ENCODE measurements at places on chromosomes 1 and 21.

GRCh38 chr21:36693489-36694030 lies 5.4 kb upstream of the SIM2 start:
- no peak for DNase-seq

GRCh38 chr1:226611301-226611700 lies 62.7 kb downstream of the STUM start:
- DNase-seq: no peak

- DNase-seq: no peak
Observed at GRCh38 chr1:214801191-214801590, 198.2 kb downstream of the CENPF start.

DNA sequence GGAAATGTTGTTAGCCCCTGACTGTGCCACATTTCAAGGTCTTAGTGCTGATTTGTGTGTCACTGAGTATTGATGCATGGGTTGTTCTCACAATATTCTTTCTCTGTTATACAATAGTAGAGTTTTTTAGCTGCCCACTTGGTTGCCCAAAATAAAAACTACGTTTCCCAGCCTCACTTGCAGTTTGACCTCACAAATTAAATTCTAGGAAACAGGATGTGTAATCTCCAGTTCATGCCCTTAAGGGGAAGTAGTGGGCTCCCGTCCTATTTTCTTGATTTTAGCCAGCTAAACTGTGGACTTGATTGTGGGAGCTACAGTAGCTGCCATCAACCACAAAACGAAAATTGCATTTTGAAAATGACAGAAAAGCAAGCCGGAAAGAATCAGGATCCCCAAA lies 27.3 kb upstream of the LAMC1 start:
- no peak for DNase-seq

DNA sequence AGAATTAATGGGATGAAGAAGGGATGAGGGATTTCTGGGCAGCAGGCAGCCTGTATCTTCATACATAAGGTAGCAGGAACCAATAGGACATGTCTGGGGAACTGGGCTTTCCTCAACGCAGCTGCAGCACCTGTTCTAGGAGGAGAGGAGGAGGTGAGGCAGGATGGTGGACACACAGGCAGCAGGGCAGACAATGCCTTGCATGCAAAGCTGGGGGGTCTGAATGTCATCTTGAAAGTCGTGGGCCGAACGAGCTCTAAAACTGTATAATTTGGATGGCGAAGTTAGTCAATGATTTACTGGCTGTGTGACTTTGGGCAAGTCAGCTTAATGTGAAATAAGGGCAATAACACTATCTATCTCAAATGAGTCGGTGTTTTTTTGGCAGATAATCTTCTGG lies 124.4 kb downstream of the BEND5 start:
- no peak for DNase-seq

- no peak for DNase-seq
Observed at GRCh38 chr21:44453120-44453519, 2.2 kb upstream of the LRRC3 start.

GRCh38 chr1:9165396-9165795 lies 36.5 kb upstream of the GPR157 start:
- DNase-seq: no peak

GRCh38 chr21:39005502-39005787 lies 177.8 kb downstream of the PSMG1 start:
- DNase-seq: no peak

DNA sequence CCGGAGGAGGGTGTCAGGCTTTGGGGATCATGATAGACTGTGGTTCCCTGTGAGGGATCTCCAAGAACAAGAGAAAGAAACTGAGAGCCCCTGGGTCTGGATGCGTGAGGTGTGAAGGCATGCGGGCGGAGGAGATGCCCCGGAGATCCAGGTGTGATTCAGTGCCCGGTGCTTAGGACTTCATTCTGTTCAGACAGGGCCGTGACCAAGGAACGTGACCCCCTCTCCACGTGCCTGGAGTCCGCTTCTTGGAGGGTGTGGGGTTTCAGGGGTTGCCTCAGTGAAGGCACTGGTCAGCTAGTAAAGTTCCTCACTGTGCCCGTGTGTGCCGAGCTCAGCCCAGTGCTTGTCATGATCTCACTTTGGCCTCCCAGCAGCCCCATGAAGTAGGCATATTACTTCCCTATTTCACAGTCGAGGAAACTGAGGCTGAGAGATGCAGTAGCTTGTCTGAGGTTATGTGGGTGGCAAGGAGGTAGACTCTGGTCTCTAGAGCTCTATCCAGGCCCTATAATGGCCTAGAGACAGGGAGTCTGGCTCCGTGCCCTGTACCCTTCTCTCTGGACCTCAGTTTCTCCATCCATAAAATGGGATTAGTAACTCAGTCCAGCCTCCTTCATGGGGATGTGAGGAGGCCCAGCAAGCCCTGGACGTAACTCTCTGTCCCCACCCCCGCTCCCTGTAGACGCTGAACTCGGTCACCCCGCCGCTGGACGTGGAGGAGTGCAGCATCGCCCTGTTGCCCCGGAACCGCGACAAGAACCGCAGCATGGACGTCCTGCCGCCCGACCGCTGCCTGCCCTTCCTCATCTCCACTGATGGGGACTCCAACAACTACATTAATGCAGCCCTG lies 81.0 kb downstream of the PTPRU start:
- DNase-seq: no peak

DNA sequence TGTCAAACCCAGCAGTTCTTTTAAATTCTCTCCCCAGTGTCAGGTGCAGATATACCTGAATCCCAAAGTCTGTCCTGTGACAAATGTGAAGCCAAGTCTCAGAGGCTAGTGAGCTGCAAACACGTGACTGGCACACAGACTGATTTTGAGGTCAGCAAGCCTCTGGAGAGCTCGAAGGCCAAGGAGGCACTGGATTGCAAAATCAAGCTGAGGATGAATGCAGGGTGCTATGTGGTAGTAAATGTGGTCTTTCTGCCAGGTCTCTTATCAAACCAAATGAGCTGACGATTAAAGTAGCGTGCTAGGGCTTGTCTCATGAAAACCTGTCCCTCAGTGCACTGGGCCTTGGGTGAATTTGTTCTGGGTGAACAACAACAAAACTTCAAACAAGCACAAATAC lies 20.6 kb downstream of the GPR3 start:
- DNase-seq: no peak

DNA sequence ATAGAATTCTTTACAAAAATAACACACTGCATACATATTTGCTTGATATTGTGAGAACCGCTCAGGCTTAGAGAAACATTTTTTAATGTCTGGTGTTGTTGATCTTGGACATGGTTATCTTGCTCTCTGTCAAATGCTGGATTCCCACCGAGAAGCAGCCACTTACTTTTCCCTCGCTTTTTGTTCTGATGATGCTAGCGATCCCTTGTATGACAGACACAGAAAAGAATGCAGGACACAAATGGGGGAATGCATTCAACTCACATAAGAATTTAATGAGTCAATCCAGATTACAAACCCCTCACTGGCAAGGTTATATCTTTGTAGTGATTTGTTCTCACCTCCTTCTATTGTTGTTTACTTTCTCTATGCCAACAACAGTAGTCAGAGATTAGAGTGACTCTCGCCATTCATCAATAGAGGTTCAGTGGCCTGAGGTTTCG lies 76.8 kb upstream of the AKT3 start:
- DNase-seq: no peak

DNA sequence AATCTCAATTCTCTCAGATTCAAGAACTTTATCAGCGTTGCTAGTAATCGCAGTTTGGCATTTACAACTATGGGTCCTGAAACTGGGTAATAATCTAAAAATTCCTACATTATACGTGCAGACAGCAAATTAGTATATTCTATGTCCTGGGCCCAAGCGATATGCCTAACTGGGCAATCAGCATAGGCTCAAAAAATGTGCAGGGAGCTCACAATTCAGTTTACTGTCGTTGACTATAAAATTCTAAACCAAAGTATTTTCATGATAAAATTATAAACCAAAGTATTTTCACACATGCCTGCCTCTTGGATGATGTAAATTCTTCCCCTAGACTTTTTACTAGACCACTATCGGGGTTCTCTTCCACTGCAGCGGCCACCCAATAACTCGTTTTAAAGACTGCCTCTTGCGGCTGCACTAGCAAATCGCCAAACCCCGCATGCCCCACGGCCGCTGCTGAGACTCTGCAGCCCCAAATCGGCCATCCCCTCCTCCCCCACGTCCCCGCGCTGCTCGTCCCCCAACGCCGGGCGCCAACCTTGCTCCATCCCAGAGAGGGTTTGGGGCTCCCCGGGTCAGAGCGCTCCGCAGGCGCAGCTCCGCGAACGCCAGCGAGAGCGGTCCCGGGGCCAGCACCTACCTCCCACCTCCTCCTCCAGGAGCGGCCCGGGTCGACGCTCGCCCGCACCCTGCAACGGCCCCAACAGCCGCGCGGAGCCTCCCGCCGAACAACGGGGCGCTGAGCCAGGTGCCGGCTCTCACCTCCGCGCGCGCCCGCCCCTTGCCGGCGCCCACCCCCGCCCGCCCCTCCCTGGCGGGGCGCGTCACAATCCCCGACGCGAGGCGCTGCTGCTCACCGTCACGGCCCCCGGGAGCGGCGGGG lies 506 bp downstream of the SSX2IP start:
- DNase-seq: peak; percentile 92

- no peak for DNase-seq
Observed at GRCh38 chr1:29803486-29803885, 567.2 kb downstream of the PTPRU start.

DNA sequence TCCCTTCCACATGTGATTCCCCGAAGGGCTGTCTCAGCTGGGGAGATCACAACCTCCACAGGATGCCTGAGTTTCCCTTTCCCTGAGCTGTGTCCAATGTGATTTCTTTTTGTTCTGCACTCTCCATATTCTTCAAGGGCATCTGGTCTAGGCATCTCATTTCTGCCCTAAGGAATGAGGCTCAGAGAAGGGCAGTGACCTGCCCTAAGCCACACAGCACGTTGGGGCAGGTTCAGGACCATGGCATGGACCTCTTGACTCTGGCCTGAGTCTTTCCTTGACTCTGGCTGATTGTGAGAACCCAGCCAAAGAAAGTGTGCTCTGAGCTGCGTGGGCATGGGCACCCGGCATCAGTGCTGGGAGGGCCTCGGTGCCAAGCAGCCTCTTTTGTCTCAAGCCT lies 590.3 kb downstream of the PTPRU start:
- DNase-seq: no peak

DNA sequence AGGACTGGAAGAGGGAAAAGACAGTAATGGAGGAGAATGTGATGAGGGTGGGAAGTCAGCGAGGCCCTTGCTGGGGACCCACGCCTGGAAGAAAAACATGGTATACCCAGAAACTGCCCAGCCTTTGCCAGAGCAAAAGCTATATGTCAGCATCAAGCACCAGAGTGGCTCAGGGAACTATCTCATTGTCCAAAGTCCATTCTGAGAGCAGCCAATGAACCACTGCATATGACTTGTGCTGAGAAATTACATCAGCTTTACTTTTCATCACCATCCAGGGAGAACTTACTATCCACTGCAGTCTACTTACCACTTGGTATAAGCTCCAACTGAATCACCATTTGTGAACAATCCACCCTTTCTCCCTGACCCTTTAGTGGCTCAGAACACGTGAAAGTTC lies 148.1 kb downstream of the TTLL7 start:
- no peak for DNase-seq

DNA sequence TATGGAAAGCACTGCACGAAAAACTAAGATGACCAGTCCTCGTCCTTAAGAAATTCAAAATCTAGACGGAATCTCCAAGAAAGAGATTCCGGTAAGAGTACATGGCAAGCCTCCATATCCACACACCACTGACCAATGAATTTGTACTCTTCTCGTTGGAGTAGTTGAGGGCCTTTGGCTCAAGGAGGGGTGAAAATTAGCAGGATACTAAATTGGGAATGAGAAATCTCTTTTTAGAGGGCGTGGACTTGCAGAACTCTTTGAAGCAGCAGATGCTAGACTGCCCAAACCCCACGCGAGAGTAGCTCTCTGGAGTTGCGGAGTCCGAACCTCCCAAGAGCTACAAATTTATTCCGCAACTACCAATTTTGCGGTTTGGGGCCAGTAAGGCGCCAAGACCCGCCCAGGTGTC lies 872 bp upstream of the PPP2R5A start:
- DNase-seq: no peak

DNA sequence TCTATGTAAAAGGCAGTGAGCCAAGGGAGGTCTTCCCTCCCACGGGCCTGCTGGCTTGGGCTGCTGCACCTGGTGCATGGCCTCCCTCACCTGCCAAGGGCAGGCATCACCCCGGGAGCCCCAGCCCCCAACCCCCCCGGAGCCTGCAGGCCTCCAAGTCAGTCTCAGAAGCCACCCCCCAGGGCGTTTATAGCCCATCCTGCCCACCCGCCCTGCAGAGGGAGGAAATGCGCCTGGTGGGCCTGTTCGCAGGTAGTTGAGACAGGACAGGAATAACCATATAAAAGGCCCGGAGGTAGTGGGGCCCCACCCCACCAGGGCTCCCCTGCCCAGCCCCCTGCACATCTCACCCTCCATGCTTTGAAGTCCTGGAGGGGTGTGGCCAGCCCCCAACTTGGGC lies 18.2 kb upstream of the ARF1 start:
- DNase-seq: no peak

GRCh38 chr1:208803011-208803811 lies 559.0 kb upstream of the PLXNA2 start:
- no peak for DNase-seq

GRCh38 chr21:36478207-36478701 lies 1.7 kb downstream of the CLDN14 start:
- DNase-seq: no peak

GRCh38 chr1:200405264-200405663 lies 4.6 kb downstream of the ZNF281 start:
- DNase-seq: no peak

- DNase-seq: peak; percentile 71
Observed at GRCh38 chr1:211579440-211580302, 710 bp upstream of the SLC30A1 start.

DNA sequence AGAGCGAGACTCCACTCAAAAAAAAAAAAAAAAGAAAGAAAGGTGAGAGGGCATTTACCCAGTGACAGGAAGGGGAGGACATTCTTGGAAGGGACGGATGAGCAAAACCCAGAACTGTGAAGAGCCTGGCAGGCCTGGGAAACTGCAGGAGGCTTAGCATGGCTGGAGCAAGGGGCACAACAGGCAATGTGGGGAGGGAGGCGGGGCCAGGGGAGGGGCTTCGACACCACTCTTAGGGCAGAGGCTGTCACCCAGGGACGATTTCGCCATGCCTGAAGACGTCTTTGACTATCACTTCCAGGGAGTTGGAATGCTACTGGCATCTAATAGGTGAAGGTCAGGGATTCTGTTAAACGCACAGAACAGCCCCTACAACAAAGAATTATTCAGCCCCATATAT lies 184.0 kb downstream of the HUNK start:
- no peak for DNase-seq

GRCh38 chr1:48940962-48941732 lies 164.5 kb upstream of the BEND5 start:
- no peak for DNase-seq

GRCh38 chr1:34066981-34067603 lies 97.9 kb downstream of the CSMD2 start:
- no peak for DNase-seq

- no peak for DNase-seq
Observed at GRCh38 chr21:44526096-44526997, 13.6 kb downstream of the KRTAP10-1 start.
